WERI-Rb-1 (cell line): ENCODE measurements at places on chromosomes 4 and X.

GRCh38 chr4:181176306-181176705 lies 1066.9 kb upstream of the TENM3 start:
- DNase-seq, result no peak

DNA sequence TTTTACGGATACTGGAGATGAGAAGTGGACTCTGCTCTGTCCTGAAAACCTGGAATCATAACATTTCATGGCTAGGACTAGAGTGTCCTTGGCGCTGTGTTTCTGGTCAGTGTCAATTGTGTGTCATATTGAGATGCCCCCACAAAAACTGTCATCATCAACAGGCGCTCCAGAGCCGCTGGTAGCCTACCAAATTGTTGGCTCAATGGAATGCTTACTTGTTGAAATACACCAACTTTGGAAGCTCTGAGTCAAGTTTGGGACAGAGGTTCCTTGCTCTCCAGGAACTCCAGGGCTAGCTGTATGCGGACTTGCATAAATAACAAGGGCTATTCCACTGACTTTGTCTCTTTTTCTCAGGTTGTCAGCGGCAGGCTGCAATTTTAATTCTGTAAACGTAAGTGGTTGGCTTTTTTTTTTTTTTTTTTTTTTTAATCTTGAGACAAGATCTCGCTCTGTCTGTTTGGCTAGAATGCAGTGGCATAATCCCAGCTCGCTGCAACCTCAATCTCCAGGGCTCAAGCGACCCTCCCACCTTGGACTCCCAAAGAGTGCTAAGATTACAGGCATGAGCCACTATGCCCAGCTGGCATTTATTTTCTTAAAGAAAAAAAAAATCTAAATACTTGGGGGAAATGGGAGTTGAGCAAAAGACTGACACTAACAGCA lies 871 bp upstream of the HPGD start:
- no peak for DNase-seq

DNA sequence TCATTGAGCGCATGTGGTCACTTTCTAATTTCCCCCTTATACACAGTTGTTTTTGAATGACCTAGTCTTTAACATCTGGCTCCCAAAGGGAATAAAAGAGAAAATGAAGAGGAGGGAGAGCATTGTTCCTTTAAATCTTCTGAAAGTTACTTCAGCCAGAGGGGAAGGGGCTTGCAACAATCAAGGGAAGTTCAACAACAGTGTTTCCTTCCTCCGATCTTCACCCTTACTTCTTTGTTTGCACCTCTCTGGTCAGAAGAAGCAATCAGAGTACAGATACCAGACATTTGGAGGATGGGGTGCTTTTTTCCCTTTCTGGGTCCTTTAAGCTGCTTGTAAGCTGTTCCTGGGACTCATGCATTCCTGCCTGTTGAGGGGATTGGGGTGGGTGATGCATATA lies 125.4 kb downstream of the TBC1D19 start:
- no peak for DNase-seq

GRCh38 chrX:40976981-40977380 lies 108.3 kb upstream of the USP9X start:
- DNase-seq, result no peak

DNA sequence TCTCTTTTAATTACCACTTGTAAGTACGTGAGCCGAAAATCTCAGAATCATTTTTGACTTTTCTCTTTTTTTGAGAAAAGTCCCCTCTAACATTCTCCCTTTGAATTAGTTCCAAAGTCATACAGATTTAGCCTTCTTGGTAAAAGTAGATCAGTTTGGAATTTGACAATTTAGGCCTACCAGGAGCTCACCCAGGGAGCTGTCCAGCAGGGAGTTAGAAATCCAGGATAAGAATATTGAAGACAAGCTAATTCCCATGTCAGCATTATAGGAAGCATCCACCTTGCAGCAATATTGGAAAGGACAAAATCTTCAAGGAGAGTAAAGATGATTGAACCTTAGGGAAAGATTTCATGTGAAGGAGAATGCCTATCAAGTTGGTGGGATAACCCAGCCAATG lies 352.2 kb upstream of the CPEB2 start:
- DNase-seq, result no peak

DNA sequence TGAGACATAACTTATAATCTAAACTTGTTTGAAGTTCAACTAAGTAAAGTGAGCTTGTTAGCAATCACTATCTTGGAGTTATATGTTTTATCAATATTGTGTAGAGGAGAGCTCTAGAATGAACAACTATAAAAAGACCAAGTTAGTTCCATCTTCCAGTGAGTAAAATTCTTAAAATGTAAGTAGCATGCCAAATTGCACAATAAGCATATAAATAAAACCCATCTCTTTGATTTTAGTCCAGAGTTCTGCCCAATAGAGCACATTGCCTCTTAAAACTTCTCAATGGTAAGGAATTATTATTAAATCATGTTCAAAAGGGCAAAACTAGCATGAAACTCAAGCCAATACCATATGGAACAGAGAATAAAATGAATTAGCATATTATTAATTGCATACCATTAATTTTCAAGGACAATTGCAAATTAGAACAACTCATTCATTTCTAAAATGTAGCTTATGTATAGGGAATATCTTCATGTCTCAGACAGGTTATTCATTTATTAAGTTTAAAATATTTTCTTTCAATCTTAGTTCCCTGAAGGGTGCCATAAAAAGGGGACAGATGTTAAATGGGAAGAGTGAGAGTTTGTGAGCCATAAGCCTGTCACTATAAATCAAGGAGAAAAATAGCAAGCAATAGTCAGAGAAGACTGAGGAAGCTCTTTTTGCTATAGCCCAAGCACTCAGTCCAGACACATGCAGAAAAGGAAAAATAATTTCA lies 507.6 kb downstream of the CENPC start:
- DNase-seq, result no peak

- no peak for DNase-seq
Measured at GRCh38 chrX:20500949-20501348, 234.2 kb upstream of the RPS6KA3 start.

- DNase-seq, result peak; percentile 89
Measured at GRCh38 chrX:77493677-77494553, 46.7 kb downstream of the FGF16 start.

DNA sequence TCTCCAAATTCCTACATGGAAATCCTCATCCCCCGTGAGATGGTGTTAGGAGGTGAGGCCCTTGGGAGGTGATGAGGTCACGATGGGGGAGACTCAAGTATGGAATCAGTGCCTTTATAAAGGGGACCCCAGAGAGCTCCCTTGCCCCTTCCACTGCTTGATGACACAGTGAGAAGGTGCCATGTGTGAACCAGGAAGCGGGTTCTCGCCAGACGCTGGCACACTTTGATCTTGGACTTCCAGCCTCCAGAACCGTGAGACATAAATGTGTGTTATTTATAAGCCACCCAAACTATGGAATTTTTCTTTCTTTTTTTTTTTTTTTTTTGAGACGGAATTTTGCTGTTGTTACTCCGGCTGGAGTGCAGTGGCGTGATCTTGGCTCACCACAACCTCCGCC lies 237.6 kb downstream of the DHRSX start:
- DNase-seq, result no peak

DNA sequence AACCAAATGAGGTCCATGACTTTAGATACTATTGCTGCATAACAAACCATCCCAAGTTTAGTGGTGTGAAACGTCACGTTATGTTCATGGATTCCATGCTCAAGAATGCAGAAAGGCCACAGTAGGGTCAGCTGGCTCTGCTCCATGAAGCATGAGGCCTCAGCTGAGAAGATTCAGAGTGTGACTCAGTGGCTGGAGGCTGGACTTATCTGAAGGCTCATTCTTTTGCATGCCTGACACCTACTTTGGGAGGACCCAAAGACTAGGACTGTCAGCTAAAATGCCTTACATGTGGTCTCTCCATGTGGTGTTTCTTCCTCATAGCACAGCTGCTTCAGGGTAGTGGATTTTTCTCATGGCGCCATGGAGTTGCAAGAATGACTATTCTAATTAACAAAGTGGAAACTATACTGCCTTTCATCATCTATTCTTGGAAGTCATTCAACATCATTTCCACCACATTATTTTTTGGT lies 11.5 kb upstream of the CCDC149 start:
- DNase-seq, result no peak

DNA sequence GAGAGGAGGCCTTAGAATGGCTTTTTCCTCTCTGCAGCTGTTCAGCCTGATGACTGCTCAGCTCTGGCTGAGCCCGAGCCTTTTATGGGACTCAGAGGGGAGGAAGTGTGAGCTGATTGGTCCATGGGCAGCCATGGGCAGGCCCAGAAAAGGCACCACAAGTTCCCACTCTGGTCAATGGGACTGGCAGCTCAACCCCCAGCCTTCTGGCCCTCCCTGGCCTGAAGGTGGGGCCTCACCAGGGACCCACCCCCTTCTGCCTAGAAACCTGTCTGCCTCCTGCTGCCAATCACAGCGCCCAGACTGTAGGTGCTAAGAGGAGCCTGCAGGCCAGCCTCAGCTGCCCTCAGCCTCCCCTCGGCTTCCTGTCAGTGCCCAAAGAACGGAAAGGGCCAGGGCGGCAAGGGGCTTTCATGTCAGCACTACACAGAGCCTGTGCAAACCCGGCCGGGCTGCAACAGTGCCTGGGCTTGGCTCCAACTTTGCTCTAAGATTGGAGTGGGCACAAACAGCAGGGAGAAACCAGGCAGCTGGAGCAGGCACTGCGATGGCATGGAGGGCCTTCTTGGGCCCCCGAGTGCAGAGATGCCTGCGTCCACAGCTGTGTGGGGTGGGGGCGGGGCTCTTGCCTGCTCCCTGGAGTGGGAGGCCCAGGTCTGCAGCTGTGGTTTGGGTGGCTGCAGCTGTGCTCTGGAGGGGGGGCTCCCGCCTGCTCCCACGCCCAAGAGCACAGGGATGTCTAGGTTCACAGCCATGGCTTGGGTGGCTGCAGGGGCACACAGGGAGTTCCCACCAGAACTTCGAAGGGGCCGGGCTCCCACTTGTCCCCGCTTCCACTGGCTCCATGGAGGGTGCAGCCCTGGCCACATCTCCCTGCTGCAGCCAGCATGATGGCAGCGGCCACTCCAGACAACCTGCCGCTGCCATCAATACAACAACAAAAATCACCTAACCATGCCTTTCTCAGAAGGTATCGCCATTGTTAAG lies 92.6 kb downstream of the NXF2 start:
- DNase-seq, result no peak

- DNase-seq, result no peak
Measured at GRCh38 chrX:22399437-22400192, 126.9 kb downstream of the CBLL2 start.

GRCh38 chrX:63935835-63936234 lies 150.8 kb upstream of the ARHGEF9 start:
- no peak for DNase-seq

- no peak for DNase-seq
Measured at GRCh38 chr4:72899621-72900020, 169.9 kb downstream of the COX18 start.

DNA sequence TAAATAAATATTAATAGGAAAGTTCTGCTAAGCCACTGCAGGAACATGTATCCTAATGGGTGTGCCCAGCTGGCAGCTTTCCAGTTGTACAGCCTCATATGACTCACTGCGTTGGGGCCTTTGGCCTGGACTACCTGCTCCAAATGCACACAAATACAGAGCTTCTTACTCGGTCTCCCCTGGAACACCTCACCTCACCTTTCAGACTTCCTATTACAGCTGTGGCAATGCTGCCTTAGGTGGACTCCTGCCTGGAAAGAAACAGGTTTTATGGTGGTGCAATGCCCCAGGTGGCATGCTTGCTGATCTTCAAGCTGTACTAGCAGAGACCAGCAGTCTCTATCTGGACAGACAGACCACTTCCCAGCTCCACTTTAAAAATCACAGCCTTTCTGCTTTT lies 85.7 kb upstream of the EXOC1L start:
- DNase-seq, result no peak

GRCh38 chrX:6257025-6257424 lies 28.4 kb upstream of the NLGN4X start:
- DNase-seq, result no peak

DNA sequence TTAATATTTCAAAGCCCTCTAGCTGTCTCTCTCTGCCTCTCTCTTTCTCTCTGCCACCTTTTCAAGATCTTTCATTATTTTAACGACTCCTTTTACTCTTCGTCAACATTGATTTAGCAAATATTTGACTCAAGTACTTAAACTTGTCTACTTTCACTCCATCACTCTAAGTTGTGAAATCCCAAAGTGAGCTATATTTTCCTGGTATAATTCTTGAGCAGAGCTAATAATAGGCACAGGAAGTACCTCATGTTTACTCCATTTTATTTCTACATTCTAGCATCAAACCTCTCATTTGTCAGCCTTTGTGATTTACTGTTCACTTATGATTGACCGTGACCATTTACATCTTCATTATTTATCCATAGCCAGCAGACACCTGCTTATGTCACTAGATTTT lies 482.5 kb downstream of the RPA4 start:
- DNase-seq, result no peak

GRCh38 chrX:48934581-48935300 lies 15.9 kb upstream of the PIM2 start:
- no peak for DNase-seq

DNA sequence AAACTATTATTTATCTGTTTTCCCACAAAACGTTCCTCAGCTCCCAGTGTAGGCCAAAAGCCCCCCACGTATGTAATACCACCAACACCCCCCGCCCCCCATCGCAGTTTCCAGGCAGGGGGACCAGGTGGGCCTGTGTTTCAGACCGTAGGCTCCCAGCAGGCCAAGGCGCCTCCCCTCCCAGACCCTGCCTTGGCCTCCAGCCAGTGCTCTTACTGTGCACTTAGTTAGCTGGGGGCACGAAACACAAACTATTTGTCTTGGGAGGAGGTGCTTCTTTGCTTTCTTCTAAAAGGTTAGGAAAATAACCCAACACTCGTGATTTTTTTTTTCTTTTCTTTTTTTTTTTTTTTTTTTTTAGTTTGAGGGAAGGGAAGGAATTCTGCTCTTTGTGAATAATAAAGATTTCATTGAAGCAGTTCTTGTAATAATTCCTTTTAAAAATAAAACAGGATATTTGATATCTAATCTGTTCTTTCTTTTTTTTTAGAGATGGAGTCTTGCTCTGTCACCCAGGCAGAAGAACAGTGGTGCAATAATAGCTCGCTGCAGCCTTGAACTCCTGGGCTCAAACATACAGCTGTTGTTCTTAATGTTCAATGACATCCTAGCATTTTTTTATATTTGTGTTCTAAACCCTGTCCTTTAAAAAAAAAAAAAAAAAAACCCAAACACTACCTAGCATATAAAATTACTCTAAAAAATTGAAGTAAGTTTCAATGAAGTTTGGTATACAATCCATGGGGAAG lies 83.0 kb upstream of the CLDN34 start:
- no peak for DNase-seq

GRCh38 chr4:41792166-41792565 lies 43.6 kb upstream of the PHOX2B start:
- no peak for DNase-seq

- DNase-seq, result no peak
Measured at GRCh38 chr4:142091085-142091513, 454.7 kb downstream of the IL15 start.

GRCh38 chr4:168618577-168619265 lies 121.9 kb downstream of the PALLD start:
- DNase-seq, result no peak

GRCh38 chr4:127236889-127237288 lies 395.9 kb upstream of the INTU start:
- no peak for DNase-seq

- peak; percentile 94 for DNase-seq
Measured at GRCh38 chrX:131704136-131704695, 160.3 kb downstream of the OR13H1 start.
